ENCODE measurements at places on chromosomes 7 and 10.

DNA sequence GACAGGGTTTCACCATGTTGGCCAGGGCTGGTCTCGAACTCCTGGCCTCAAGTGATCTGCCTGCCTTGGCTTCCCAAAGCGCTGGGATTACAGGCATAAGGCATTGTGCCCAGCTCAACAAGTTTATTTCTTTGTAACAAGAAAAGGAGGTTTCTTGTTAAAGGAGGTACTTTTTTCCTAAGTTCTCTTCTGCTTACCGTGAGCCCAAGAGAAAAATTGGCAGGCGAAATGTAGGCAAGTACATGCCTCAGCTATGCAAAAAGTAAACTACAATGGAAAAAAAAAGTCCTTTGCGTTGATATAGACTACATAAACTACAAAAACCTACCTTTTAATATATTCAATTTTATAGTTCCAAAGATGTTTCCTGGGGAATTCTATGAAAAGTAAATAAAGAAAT, 122.6 kb downstream of the DKK1 start:
- no peak for DNase-seq

GRCh38 chr10:121036431-121036830, 185.3 kb downstream of the WDR11 start:
- DNase-seq, result no peak

GRCh38 chr10:122847782-122848604, 2.3 kb upstream of the CUZD1 start:
- DNase-seq, result no peak

GRCh38 chr10:77866598-77866997, 60.0 kb downstream of the DLG5 start:
- DNase-seq, result no peak

- no peak for DNase-seq
These were observed 8.3 kb downstream of the BRAT1 start for GRCh38 chr7:2546776-2547586.

GRCh38 chr7:11848251-11848650, 16.3 kb upstream of the THSD7A start:
- DNase-seq, result no peak

DNA sequence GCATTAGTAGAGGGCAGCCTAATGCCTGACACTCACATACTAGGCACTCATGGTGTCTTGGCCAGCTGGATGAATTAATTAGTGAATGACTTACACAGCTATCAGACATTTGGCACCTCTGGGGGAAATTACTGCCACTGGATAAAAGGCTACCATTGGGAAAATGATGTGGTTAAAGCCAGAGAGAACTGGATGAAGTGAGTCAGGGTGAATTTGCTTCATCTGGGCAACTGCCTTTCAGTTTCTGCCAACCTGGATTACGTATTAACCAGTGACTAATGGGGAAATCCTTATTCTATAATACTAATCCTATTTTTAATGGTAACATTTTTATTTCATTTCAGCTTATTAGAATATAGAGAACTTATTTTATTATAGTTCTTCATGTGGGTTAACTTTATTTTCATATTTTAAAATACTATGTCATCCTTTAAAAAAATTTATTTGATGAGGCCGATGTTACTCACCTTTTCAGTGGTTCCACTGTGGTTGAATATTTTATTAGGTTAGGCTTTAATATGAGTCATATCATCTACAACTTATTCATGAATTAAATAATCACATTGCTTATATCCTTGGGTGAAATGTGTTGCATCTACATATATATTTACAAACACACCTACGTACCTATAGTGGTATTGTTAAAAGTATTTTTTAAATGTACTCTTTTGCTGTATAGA, 85.6 kb upstream of the CAPZA2 start:
- DNase-seq, result no peak

- no peak for DNase-seq
These were observed 904 bp downstream of the LBX1 start for GRCh38 chr10:101228153-101228965.

GRCh38 chr7:111242141-111242755, 151.3 kb downstream of the LRRN3 start:
- no peak for DNase-seq

DNA sequence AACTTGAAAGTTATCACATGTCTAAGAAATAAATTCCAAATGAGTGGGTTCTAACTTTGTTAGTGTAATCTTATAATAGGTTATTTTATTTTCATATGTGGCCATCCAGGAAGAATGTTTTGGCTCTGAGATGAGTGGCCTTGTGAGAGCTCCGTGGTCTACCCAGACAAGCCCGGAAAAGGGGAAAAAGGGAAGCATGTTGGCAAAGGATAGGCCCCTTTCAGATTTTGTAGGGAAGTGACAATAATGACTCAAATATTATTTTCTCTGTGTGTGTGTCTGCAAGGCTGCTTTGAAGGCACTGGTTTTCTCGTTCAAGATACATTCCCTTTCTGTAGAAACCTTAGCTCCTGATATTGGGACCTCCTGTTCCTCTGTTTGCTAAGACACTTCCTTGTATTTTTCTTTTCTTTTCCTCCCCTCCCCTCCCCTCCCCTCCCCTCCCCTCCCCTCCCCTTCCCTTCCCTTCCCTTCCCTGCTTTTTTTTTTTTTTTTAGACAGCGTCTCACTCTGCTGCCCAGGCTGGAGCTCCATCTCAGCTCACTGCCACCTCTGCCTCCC, 240.8 kb downstream of the LRMDA start:
- no peak for DNase-seq

- DNase-seq, result no peak
These were observed 312.3 kb downstream of the CAMK1D start for GRCh38 chr10:12661671-12662070.

- DNase-seq, result no peak
These were observed 23.3 kb upstream of the MNX1 start for GRCh38 chr7:157033483-157034473.

DNA sequence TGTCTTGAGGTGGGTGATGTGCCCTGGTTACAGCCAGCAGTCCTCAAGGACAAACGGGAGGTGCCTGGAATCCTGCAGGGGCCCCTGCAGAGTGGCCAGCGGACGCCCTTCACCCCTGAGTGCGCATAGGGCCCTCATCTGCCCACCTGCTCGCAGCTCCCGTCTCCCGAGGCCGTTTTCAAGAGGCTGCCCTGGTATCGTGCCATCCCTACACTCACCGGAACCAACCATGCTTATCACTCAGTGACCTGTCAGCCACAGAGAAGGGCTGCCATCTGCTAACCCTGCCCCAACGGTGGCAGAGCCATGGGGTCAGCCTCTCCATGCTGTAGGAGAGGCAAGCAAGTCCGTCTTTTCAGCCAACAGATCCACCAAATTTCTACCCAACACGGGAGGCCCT, 122.0 kb downstream of the FAM53B start:
- no peak for DNase-seq

DNA sequence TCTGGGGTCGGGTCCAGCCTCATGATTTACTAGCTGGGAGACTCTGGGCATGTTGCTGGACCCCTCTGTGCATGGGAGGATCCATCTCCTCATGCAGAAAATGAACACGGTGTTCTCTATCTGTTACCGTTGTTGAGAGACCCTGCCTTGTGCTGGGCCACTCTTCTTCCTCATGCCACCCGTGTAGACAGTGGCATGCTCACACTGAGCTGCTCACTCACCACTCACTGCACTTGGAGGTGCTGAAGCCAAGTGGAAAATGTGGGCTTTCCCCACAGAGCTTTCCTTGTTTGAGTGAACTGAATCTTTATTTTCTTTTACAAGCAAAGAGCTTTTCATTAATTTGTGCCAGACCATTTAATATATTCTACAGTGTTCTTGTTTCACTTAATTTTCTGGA, 77.5 kb upstream of the GDF10 start:
- no peak for DNase-seq

DNA sequence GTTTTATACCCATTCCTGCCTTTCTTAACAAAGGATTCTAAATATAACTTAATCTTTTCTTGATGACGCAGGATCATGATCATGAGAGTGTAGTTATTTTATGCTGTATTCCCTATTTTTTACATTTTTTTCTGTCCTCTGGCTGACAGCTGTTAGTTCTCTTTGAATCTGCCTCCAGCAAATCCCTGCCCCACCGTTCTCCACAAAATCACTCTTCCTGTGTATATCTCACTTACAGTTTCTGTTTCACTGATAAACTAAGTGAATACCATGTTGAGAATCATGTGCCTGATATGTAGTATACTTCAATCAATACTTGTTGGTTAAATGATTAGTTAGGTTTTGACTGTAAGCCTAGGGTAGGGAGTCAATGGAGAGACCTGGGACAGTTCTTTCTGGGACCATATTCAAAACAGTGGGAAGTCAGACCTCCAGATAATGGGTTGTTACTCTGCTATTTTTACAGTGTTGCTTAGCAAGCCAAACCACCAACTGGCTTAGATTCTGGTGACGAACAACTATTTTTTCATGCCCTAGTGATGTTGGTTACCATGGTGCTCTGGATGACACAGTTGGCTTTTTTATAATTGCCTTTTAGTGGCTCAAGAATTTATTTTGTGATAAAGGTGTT, 12.8 kb downstream of the CNNM1 start:
- DNase-seq, result no peak

DNA sequence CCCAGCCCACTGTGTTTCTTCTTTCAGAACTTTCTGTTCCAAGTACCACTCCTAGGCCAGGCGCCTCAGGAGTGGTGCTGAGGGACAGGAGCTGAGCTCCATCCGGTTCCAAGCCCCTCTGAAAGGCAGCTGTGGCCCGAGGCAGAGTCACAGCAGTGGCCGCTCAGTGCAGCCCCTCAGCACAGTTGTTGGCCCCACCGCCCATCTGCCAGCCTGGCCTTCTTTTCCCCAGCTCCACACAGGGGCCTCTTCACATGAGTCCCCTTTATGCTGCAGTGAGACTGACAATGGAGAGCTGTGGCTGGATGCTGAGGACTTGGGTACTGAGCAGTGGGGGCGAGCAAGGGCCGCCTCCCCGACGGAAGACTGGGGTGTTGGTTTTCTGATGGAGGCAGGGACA, 9.5 kb downstream of the BUD31 start:
- no peak for DNase-seq

DNA sequence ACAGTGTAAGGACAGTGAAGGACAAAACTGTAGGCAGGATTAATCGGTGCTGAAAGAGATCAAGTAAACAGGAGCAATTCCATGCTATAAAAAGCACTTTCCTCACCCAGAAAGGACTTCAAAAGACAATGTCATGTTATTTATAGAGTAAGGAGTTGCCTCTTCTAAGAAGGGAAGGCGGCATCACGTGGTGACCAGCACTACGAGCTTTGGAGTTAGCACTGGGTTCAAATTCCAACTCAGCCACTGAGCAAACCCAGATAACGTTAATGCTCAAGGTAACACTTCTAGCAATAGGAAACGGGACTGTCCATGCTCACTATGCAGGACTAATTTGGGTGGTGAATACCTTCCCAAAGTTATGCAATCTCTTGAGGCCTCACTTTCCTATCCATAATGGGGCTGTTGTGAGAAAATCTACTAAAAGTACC, 715 bp upstream of the PANK1 start:
- DNase-seq, result no peak

DNA sequence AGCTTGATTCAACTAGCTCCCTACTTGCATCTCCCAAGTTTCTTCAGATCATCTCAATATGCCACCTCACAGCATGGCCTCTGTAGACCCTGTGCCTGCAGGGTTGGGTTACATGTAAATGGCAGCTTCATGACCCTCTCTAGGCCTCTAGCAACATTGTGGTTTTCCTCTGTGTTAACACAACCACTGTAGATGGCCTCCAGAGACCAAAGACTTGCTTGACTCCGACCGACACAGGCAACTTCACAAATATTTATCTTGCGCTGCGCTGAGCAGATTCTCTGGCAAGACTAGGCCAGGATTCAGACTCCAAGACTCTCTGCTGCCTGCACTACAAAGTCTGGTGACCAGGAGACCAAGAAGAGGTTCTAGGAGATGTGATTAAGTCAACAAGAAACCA, 75.9 kb downstream of the CNOT4 start:
- no peak for DNase-seq

DNA sequence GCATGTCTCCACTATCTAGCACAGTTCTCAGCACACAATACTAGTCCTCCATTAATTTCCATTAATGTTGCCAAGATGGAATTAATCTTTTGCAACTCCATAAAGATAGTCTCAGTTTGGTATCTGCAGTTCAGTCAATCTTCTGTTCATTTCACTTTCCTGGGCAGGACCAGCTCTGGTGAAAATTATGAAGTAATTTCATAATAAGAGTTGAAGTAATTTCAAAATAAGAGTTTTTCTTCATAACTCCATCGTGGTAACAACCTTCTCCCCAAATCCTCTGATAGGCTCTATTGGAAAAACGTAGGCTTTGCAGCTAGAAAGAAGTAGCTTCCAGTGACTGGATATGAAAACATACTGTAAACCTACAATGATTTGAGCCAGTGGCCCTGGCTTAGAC, 618.2 kb downstream of the TYW1 start:
- DNase-seq, result no peak

GRCh38 chr7:27091105-27091504, 4.7 kb downstream of the HOXA1 start:
- DNase-seq, result no peak

- DNase-seq, result no peak
These were observed 133.4 kb upstream of the ADO start for GRCh38 chr10:62671104-62671503.
